ENCODE measurements at places on chromosomes 3 and 15. TPM values are rescaled to one million over a fixed set of nuclear protein-coding genes. Genes with fewer than 3 reads are reported as not detected.

DNA sequence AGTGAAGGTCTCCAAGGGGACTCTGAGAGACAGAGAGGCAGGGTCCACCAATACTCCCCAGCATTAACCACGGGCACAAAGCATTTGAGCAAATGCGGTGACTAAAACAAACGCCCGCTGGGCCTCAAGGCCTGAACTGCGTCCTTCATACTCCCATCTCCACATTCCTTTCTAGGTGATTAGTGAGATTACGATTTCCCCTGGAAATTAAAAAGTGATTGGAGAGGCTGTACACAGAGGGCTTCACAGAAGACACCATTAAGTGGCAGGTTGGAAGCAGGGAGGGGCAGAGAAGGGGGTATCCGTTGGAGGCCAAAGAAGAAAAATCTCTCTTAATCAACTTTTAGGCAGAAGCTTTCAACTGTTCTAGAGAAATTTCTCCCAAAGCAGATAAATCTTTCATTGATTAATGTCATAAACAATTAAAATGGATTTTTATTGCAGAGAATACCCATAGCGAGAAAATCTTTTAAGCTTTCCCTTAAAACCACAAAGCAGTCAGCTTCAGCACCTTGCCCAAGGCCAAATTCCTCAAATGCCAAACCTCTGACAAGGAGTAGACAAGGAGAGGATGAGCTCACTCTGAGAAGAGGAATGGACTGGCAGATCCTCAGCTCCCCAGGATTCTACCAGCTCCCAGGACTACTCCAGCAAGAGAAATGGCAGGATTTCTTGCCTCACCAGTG is 38.2 kb downstream of the MB21D2 start:
- DNase-seq: no peak

DNA sequence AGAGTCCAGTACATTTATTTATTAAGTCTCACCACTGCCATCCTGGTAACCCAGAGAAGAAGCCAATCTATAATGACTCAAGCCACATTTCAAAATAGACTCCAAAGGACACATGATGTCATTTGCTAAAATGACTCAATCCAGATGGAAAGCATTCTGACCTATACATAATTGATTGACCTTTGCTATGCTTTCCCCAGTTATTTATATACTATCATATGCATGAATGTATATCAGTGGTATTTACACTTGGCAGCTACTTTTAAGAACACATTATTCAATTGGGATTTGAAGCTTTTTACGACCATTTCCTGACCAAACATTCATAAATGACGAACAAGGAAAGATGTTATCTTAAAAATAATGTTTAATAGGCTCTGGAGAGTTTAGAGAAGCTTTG is 297.2 kb downstream of the FHIT start:
- no peak for DNase-seq

DNA sequence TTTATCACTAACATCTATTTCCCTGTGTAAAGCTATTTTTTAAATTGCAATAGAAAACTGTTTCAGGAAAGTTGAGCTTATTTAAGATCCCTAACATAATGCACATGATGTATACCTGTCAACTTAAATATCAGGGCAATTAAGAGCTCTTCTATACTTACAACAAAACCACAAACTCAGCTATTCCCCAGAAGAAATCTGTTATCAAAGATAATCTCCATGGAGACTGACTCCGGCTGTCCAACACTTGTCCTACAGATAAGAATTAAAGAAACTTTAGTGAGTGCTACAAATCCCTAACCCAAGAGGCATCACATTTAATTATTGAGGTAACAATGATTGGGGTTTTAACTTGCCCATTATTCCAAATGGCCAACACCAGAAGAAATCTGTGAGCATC is 3.4 kb downstream of the SELENOK start:
- no peak for DNase-seq

DNA sequence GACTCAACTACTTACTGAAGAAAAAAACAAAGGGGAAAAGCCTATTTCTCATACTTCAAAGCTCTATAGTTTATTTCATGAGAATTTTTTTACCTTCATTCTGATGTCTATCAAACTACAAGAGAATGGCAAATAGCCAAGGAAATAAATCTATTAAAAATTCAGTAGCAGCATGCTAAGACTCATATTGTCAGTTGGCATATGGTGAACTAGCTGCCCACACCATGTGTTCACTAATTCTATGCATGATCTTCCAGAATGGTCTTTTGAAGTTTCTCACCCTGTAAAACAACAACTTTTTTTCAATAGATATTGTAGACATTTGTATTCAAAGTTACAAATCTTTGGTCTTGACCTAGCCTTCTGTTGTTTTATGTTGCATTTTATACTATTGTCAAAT is 386.2 kb downstream of the RSL24D1 start:
- no peak for DNase-seq

The CPB1 gene
- total RNA-seq: not detected

The ITIH1 gene
- total RNA-seq: not detected

The GOLGA8N gene
- 7.5 TPM for total RNA-seq

All from right cardiac atrium (tissue), 5 donors.